Fibroblast of skin of scalp (primary cell): ENCODE measurements at places on chromosomes 11 and 22.

DNA sequence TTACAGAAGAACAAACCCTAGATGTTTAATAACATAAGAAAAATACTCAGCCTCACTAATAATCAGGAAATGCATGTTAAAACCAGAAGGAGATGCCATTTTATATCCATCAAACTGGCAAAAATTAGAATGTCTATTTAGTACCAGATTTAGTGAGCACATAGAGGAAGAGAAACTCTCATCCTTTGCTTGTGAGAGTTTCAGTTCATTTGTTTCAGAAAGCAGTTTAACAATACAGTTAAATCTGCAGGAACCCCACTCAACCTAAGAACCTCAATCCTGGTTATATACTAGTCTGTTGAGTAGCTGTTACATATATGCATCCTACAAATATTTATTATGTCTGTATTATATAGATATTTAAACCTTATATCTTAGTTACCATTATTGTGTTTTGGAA is 172.6 kb downstream of the WNT11 start:
- no peak for DNase-seq

GRCh38 chr11:16338393-16338792 is 18.0 kb downstream of the SOX6 start:
- peak; percentile 25 for DNase-seq

DNA sequence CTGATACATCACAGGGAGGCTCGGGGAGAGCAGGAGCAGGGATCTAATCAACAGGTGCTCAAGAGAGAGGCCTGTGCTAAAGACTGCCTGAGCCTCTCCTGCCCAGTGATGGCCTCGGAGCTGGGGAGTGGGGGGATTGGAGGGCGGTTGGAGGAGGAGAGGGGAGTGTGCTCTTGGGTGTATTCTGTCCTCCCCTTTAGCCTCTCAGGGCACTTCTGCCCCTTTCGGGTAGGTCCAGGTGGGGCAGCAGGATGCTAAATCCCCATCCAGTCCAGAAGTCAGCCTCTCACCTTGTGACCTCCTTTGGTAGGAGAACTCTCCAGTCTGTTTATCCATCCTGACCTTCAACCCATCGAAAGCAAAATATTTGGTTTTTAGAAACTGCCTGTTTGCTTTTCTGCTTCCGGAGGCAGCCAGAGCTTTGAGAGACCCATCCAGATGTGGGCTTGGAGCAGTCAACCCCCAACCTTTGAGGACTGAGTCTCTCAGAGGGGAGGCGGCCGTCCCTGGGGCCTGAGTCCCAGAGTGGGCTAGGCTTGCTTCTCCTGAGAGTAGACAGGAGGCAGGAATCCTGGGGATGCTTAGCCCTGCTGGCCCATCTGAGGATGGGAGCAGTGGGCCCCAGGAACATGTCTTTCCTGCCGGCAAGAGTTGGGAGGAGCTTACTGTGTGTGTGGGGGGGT is 105.2 kb upstream of the SYT13 start:
- no peak for DNase-seq

- no peak for DNase-seq
Observed at GRCh38 chr11:62933750-62934495, 12.8 kb upstream of the CHRM1 start.

- peak; percentile 77 for DNase-seq
Observed at GRCh38 chr11:66607126-66607834, 9.2 kb upstream of the RBM14 start.

GRCh38 chr11:330694-331357 is 10.2 kb upstream of the IFITM3 start:
- no peak for DNase-seq

DNA sequence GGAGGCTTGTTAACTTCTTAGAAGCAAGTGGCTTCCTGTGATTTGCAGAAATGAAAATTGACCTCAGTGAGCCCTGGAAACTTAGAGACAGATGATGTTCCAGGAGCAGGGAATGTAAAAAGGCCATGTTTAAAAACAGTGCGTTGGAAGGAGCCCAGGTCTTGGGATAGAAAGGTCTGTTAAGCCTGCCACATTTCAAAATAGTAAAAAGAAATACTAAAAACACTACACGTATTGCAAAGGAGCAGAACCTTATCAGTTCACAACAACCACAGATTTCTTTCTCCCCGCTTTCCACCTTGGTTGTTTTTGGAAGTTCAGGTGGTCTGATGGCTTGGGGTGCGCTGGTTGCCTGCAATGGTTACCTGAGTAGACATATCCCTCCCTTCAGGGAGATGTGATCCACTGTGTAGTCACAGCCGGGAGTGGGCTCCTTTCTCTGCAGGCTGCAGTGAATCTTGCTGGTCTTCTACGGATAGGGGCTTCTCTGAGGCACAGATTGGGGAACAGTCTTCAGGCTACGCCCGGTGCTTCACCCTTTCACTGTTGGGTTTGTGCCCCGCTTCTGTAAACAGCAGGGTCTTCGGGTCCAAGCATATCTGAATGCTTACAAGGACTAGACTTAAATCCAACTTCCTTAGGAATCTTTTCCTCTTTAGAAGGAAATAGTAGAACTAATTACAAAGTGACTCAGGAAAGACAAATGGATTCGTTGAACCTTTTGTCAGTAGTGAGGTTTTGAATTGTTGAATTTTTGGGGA is 1.9 kb downstream of the TEAD1 start:
- no peak for DNase-seq

GRCh38 chr22:41367680-41368542 is 13.8 kb upstream of the TEF start:
- peak; percentile 26 for DNase-seq

DNA sequence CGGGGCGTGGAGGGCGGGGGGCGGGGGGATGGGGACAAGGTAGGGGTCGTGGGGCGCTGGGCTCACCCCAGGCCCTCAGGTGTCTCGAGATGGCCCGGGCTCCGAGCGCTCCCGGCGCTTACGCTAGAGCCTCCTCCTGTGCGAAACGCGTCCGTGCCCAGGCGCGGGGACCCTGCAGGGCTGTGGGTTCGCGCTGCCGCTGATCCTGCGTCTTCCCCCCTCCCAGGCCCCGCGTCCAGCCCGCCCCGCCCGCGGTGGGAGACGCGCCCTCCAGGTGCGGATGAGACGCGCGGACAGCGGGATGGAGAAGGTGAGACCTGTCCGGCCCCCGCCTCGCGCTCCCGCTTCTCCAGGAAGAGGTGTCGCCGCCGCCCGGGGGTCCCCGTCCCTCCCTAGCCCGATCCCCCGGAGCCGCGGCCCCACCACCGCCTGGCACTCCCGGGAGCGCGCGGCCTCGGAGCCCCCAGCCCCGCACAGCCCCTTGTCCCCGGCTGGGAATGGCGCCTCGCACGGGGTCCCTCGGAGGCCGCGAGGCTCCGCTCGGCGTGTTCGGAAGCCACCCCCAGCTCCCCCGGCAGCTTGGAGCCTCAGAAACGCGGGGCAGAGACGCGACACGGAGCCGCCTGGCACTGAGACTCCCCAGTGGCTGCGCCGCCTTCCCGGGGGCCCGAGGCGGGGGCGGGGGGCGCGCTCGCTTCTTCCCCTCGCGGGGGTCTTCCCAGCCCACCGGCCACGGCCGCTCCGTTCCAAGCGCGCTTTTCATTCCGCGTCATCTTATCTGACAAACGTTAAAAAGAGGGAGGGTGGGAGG is 27.6 kb upstream of the TOLLIP start:
- no peak for DNase-seq

- DNase-seq: no peak
Observed at GRCh38 chr22:40671369-40671768, 7.9 kb upstream of the MCHR1 start.

GRCh38 chr22:25393121-25393805 is 171.2 kb upstream of the GRK3 start:
- no peak for DNase-seq

DNA sequence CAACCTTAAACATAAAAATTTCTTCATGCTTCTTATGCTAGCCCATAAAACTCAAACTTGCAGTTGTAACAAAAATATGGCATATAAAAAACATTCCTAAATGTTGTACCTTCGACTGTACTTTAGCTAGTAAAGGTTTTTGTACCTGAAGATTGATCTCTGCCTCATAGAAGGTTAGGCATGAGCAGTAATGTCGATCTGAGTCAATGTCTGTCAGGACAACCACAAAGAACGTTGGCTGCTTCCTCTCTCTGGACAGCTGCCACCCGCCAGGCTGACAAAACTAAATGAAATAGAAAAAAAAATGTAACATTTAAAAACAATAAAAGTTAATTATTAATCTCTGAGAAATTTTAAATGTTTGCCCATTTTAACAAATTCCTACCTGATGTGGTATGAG is 251.3 kb downstream of the SBF2 start:
- DNase-seq: no peak

GRCh38 chr11:122715548-122716440 is 60.3 kb downstream of the UBASH3B start:
- peak; percentile 23 for DNase-seq

- peak; percentile 87 for DNase-seq
Observed at GRCh38 chr11:130522284-130522961, 74.0 kb downstream of the ADAMTS15 start.

DNA sequence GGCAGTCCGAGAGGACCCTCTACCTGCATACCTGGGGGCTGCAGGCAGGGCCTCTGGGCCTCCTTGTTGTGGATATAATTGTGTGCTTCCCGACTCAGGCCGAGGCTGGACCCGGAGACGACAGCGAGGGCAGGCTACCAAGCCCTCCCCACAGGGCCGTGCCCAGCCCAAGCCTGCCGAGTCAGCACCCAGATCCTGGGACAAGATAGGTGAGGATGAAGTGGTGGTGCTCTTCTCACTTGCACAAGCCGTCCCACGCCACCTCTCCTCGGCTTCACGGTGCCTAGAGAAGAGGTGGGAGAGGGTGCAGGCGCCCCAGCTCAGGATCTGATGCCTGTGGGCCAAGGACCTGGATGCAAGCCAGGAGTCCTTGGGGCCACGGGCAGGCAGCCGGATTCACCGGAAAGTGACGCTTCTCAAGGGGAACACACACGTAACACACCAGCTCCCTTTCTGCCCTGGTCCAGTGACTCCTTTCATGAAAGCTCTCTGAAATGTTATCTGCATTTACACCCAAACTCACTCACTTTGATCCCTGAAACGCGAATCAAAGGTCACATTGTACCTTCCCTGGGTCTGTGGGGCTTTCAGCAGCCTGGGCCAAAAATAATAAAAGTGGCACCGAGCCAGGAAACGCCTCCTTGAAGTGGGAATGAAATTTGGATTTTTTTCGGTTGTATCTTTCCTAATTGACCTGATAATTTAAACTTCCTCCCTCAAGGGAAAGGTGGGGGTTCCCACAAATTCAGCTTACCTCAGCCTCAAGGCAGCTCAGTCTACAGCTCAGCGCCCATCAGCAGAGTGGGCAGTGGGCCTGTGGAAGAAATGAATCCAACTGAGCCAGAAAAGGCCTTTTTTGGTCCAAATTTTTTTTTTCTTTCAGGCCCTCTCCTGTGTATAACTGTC is 1.1 kb upstream of the GNB1L start:
- DNase-seq: peak; percentile 44

DNA sequence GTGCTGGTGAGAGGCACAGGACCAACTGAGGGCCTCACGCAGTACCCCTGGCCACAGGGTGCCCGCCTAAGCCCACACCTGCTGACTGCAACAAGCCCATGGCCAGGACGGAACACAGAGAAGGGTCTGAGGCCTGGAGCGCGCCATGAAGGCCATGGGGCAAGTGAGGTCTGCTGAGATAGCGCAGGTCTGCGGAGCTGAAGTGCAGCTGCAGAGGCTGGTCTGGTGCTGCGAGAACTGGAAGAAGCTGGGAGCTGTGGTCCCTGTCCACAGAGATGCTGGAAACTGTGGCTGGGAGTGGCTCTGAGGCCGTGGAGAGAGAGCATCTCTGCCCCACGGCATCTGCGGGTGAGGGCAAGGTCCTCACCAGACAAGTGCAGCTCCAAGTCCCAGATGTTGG is 8.3 kb downstream of the GALR3 start:
- no peak for DNase-seq
